ENCODE measurements at places on chromosomes 4 and X.

GRCh38 chrX:40467454-40467853 lies 113.3 kb upstream of the ATP6AP2 start:
- no peak for DNase-seq

GRCh38 chrX:1600406-1601050 lies 9.1 kb downstream of the AKAP17A start:
- DNase-seq: no peak

- no peak for DNase-seq
Measured at GRCh38 chr4:187604984-187605383, 390.6 kb upstream of the ZFP42 start.

DNA sequence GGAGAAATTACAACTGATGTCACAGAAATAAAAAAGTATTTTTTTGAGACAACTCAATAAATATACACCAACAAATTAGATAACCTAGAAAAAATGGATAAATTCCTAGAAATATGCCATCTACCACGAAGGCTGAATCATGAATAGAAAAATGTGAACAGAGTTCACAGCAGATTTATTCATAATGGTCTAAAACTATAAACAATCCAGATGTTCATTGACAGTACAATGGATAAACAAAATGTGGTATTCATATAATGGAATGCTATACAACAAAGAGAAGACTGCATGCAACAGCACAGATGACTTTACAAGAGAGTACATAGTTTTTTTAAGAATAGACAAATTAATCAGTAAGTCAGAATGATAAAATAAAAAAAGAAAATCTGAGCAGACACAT lies 55.2 kb downstream of the CLOCK start:
- DNase-seq: peak; percentile 18

DNA sequence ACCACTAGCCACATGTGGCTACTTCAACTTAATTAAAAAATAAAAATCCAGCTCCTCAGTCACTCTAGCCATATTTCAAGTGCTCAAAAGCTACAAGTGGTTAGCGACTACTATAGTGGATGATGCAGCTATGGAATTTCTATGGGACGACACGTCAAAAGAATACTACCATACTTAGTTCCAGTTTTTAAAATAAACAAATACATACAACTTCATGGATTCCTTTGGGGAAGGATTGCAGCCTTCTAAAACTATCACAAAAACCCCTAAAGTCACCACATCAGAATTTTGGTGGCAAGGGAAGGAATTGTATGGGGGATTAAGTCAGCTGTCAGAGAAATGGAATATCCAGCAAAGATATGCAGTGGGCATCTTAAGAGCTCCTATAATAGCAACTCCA lies 6.5 kb downstream of the ZNF280C start:
- no peak for DNase-seq

GRCh38 chr4:101367201-101367600 lies 19.9 kb upstream of the PPP3CA start:
- peak; percentile 94 for DNase-seq

DNA sequence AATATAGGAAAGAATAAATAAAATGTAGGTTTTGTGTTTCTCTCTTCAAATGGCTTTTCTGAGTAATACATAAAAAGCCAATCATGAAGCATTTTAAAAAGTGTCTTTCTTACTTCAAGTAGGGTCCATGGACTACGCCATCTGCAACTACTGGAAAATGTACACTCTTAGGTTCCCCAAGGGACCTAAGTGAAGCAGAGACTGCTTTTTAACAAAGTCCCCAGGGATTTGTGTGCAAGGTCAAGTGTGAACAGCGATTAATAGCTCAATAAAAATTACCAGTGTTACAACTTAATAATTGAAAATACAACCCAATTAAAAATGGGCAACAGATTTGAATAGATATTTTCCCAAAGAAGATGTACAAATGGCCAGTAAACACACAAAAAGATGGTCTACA lies 84.9 kb downstream of the ARHGAP6 start:
- DNase-seq: no peak

GRCh38 chrX:10077425-10078188 lies 79.2 kb upstream of the CLCN4 start:
- DNase-seq: peak; percentile 42

GRCh38 chr4:82791179-82791578 lies 7.4 kb downstream of the SCD5 start:
- no peak for DNase-seq

- no peak for DNase-seq
Measured at GRCh38 chrX:47222751-47223350, 4.4 kb downstream of the CDK16 start.

DNA sequence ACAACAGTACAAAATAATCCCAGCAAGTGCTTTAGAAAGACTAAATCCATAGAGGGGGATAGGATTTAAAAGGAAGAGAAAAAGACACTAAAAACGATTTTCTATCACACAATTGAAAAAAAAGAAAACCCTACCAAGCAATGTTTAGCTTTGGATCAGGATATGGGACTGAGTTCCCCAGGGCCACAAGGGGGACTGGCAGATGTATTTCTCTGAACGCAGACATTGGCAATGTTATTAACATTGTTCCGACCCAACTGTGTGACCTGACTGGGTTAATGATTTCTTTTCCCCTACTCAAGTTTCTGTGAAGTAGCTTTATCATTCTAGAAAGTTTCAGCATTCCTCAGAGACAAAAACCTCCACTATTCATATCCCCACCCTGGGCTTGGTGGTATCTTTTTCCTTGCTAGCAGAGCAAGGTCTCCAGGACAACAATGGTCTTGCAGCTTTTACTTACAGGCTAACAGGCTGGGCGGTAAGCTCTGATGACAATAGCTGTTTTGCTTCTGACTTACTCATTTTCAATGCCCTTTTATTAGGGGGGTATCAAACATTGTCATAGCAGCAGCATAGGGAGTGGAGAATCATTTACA lies 25.8 kb downstream of the SLC7A11 start:
- DNase-seq: no peak

DNA sequence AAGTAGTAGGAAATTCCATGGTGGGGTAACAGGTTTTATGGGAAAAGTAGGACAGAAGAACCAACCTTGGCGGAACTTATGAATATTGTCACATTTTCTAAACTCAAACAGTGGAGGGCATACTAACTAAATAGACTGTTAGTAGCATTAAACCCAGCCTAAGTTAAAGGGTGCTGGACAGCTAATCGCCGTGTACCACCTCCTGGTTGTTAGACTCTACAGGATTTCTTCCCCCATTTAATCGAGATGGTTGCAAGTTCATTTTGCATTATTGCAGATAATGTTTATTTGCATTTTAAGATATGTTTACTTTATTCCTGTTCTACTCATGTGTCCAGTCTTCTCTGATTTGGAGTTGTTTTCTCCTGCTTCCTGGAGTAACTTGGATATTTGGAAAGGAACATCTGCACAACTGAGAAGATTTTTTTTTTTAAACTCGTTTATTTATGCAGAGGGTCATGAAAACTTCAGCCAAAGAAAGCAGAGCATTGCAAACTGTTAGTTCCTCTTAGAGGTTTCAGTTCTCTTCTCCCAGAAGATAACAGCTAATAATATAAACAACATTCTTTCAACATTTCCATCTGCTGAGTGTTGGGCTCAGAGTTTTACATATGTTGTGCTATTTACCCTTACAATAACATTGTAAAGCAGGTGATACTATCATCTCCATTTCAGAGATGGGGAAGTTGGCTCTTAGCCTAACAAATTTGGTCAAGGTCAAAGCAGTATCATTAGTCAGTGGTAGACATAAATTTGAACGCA lies 51.5 kb upstream of the TBC1D9 start:
- no peak for DNase-seq

DNA sequence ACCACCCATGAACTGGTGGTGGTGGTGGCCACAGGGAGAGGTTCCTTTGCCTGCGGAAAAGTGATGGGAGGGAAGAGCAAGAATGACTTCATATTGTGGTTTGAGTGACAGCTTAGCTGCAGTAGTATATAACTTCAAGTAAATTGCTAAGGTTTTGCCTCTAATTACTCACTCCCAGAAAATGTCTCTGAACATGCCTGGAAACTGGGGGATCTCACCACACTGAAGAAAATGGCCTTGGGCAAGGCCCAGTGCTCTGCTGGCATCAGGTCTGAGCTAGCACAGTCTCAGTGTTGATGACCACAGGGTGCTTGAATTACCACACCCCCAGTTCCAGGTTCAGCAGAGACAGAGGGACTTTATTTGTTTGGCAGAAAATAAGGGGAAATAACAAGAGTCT lies 2085.4 kb downstream of the ARAP2 start:
- no peak for DNase-seq

DNA sequence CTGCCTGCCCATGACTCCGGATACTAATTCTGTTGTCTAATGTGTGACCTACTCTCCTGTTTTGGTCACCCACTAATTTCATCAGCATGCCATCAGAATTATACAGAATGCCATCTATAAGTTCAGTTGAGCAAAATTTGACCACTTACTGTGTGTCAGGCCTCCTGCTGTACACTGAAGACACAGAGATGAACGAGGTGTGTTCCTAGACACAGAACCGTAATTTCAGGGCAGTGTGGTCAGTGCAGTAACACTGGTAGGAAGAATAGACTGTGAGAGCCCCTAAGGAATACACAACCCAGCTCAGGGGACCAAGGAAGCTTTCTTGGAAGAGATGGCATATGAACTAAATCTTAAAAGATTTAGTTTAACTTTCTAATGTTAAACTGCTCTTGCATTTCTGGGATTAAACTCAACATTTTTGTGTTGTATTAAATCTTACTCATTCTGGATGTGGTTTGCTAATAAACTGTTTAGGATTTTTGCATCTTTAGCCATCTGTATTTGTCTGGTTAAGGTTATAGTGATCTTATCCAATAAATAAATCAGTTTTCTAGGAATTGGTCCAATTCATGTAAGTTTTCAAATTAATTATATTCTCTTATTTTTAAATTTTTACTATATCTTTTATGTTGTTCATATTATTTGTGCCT lies 34.3 kb downstream of the KANTR start:
- DNase-seq: no peak

GRCh38 chrX:18426004-18426320 lies 554 bp downstream of the CDKL5 start:
- no peak for DNase-seq

- DNase-seq: no peak
Measured at GRCh38 chrX:2425286-2426071, 75.3 kb downstream of the DHRSX start.

- DNase-seq: no peak
Measured at GRCh38 chrX:17644001-17644400, 93.3 kb upstream of the SCML1 start.

DNA sequence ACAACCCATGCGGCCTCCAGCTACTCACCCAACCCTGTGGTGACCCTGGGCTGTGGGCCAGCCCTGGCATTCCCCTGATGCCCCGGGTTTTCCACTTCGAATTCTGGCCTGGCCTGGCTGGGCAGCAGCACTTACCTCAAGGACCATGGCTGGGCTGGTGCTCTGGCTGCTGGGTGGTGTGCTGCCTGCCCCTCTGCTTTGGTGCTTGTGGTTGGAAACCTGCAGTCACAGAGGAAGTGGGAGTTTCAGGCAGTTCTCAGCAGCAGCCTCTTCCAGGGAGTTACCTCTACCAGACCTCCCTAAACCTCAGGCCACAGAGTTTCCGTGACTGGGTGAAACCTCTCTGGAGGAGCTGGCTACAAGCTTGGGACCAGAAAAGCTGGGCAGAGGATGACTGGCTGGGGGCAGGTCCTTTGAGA lies at the start of gene CXCR3:
TSS of gene CXCR3 (minus strand) at position 209 of the 419 bp plus-strand sequence. CDS start at position 147, 62 bp downstream.
- DNase-seq: no peak

GRCh38 chr4:62513306-62513705 lies 1313.2 kb downstream of the ADGRL3 start:
- no peak for DNase-seq

DNA sequence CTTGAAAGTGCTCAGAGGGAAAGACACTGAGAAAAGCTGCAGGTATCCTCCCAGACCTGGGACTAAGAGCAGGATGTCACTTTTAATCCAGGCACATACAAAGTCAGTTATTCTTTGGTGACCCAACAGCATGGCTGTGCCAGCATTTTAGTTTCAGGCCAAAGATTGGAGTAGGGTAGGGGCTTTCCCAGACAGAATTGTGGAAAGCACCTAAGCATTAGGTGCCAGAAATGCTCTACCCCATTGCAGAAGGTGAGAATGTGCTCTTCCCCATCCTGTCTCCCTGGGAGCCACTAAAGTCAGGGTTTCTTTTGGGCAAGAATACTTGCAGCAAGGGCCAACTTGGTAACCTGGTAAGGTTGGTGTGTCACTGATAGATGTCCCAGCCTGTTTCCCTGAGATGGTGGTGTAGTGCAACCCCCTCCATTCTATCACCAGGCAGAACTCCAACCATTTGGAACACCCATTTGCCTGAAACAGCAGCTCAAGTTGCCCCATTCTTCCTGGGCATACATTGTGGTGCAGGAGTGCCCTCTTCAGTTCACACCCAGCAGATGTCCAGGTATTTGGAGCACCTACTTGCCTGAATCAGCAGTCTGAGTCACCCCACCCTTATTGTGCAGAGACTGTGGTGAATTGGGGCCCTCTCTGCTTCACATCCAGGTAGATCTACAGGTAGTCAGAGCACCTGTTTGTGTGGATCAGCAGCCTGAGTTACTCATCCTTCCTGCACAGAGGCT lies 183.5 kb downstream of the ZC4H2 start:
- no peak for DNase-seq

GRCh38 chr4:70365479-70365878 lies 4.9 kb downstream of the SMR3A start:
- DNase-seq: peak; percentile 0

DNA sequence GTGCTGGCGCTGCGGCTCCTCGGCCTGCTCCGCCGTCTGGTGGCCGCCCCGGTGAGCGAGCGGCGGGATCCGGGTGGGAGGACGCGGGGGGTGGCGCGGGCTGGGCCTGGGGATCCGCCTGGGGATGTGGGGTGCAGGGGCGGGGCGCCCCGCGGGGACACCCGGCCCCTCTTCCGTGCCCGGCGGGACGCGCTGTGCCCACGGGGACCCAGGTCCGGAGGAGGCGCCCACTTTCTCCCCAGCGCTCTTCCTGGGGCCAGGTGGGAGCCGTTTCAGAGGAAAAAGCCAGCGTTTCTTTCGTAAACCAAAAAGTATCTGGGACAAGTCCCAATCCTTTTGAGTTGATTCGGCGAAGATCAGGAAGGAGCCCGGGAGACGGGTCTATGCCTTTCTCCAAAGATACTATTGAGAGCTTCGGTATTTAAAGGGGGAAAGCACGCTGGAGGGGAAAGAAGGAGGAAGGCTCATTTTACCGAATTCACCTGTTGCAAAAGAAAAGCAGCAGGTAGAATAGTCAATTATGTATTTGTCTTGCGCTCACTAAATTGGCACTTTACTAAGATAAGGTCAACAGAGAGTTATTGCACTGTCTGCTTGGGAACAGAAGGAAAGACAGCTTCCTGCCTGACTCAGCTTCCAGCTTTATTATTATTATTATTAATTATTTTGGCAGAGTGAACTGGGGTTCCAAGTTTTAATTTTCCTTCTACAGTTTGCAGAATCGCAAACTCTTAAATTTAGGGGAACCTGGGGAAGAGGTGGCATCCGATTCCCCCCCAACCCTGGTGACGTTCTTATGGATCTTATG lies 81.5 kb upstream of the CD99 start:
- no peak for DNase-seq

DNA sequence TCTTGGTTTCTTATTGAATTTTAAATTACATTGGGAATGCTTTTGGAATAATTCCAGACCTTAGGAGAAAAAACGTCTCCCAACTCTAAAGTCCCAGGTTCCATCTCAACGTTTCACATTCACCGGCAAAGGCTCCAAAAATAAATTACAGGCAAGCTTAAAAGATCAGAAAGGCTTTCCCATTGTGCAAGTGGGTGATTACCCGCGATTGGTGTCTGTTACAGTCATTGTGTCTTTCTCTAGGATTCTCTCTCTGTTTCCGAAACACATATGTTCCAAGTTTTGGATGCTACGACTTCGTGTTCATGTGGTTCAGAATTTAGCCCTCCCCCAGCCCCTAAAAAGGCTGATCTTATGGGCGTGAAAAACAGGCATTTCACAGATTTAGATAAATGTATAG lies 41.8 kb downstream of the PALLD start:
- no peak for DNase-seq

Measured in cardiac fibroblast (primary cell).